NCI-H748 treated with DMSO at 0.1 percent for 48 hours (cell line): ENCODE measurements at places on chromosomes 2 and 18.

GRCh38 chr2:74010087-74010541, 25.4 kb downstream of the TET3 start:
- no peak for DNase-seq

GRCh38 chr18:61198486-61198885, 134.7 kb upstream of the CDH20 start:
- no peak for DNase-seq

DNA sequence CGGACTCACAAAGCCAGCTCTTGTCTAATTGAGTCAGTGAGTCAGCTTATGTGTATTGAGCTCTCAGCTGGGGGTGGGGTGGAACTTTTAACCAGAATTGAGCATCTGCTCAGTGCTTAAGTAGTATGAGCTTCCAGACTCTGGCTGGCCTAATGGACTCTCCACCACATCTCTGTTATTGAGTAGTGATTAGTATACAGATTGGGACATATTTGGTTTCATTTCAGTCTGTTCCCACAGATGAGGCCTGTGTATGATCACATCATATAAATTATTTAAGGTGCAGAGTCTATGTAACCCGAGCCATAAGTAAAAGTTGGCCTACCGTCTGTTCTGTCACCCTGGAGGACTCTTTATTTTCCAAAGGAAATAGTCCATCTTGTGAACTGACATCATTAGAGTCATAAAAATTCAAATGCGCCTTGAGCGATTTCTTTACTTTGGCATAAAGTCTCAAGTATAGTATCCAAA, 152.1 kb downstream of the THSD7B start:
- no peak for DNase-seq

- no peak for DNase-seq
Measured at GRCh38 chr2:160256507-160256906, 56.4 kb upstream of the ITGB6 start.

- no peak for DNase-seq
Measured at GRCh38 chr18:50004013-50004412, 190.7 kb upstream of the ACAA2 start.
